ENCODE measurements at places on chromosomes 3 and 15.

DNA sequence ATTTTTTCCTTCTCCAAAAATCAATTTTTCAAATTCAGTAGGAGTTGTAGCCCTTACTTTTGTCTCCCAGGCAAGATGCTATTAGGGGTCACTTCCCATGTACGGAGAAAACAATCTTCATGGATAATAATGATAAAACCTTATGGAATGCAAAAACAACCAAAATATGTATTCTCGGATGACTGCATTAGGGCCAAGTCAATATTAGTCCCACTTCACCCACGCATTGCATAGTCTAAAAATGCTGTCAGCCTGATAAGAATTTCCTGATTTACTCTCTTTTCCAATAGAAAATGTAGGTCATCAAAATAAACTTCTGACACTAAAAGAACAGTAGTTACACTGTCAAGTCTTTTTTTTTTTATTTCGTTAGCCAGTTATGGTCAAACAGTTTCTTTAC lies 2.7 kb downstream of the VGLL3 start:
- peak; percentile 92 for DNase-seq

DNA sequence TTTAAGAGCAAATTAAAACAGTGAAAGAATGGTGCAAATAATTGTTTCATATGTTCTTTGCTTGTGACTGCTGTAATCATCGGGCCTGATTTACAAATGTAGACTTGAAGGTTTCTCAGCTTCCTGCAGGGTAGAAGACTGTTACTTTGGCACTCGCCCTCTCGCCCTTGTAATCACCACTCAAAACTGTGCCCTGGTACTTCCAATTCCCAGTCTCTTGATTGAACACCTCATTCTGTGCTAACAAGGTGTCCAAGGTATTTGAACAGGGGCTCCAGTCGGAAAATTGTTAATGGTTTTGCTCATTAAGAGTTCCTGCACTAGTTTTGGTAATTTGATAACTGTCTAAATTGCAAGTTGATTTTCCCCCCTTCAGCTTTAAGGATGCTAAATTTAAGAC lies 209.5 kb downstream of the ZIC1 start:
- DNase-seq = no peak

GRCh38 chr3:72062017-72062416 lies 277.1 kb upstream of the PROK2 start:
- DNase-seq = peak; percentile 10

DNA sequence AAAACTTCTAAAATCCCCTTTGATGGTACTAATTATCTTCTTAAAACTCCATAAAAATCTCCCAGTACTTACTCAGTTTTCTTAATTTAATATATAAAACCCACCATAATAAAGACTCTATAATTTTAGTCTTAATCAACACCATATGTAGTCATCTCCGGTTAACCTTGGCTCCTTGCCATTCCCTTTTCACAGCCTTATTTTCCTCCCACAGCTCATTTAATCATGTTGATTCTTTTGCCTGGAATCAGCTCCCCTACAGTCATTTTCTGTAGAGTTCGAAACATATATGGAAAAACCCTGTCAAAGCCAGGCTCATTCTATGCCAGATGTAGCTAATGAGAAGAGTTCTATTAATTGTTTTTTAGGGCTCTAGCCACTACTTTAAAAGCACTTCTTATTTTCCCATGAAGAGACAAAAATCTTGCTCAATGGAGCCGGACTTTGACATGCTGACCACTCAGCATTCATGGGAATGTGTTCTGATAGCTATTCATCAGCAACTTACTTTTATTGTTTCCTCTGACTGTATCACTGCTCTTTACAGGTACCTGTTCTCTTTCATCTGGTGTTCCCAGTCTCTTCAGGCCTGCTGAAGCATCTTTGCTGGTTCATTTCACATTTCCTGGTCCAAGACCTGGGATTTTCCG lies 573.4 kb downstream of the NAALADL2 start:
- peak; percentile 12 for DNase-seq

GRCh38 chr15:82900511-82901060 lies 51.9 kb downstream of the HOMER2 start:
- peak; percentile 69 for DNase-seq

GRCh38 chr3:160449636-160450598 lies at the start of gene TRIM59:
Gene TRIM59, minus strand, starts transcription at chr3:160449786. Its CDS starts 10,603 bp downstream, at chr3:160439183.
- DNase-seq = peak; percentile 95

DNA sequence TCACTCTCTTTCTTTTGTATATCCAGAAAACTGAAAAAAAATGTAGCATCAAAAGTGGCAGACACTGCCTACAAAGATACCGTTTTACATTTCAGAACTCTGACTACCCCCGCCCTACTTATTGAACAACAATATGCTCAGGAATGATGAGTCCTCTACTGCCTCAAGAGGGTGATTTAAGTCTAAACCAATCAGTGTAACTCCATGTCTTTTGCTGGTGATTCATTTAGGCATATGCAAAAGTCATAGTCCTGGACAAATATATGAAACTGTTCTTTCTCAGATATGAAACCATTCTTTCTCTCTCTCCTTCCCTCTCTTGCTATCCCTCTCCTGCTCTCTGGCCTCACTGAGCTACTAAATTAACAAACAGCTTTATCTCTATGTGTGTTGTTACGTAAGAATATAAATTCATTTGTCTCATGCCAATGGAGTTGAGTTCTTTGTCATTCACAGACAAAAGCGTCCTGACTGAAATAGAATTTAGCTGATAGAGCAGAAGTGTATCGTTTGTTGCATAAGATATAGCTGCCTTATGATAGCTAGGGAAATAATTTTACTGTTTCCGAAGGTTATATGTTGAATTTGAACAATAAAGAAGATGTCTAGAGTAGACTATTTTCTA lies 133.7 kb upstream of the OSTN start:
- peak; percentile 85 for DNase-seq

GRCh38 chr3:189632242-189632641 lies 1.1 kb downstream of the TP63 start:
- DNase-seq = no peak

- DNase-seq = no peak
Measured at GRCh38 chr3:13853256-13853977, 26.5 kb downstream of the WNT7A start.

GRCh38 chr3:69831737-69832136 lies 92.5 kb downstream of the MITF start:
- DNase-seq = no peak

- peak; percentile 69 for DNase-seq
Measured at GRCh38 chr3:129224984-129225393, 24.4 kb upstream of the COPG1 start.

DNA sequence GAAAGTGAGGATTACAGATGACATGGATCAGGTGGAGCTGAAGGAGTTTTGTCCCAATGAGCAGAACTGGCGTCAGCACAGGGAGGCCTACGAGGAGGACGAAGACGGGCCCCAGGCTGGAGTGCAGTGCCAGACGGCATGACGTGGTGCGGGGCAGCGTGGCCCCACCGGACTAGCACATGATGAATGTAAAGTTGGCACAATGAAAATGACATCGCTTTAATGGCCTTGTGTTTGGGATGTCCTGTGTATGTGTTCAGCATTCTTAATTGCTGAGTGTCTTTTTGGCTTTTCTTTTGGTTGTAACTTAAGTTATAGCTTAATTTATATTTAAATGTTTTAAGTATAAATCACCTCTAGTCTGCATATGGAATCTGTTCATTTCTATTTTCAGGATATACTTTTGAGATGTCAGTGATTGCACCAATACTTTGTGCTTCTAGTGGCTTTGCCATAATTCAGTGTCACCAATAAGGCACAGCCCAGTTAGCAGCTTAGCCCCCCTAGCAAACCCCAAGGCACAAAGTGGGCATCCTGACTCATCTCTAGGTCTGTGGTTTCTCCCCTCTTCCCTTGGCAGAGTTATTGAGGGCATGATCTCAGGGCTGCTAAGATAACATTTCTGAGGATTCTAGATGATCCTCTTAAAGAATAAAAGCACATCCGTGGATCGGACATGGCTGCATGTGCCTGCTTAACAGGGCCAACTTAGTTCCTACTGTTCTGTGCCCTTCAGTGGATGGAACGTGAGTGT lies 16.1 kb downstream of the DNAJA4 start:
- DNase-seq = no peak

- DNase-seq = no peak
Measured at GRCh38 chr3:131645638-131646037, 142.9 kb upstream of the MRPL3 start.
